NCI-H1417 (cell line): ENCODE measurements at places on chromosomes 2 and 18.

GRCh38 chr2:164793529-164793928 lies 48.1 kb downstream of the COBLL1 start:
- no peak for DNase-seq

GRCh38 chr2:233699424-233700027 lies 6.8 kb downstream of the UGT1A6 start:
- no peak for DNase-seq

GRCh38 chr2:29697715-29698114 lies 223.7 kb downstream of the ALK start:
- no peak for DNase-seq

GRCh38 chr18:56351911-56352500 lies 286.4 kb downstream of the TXNL1 start:
- DNase-seq, result no peak

GRCh38 chr2:224887141-224887540 lies 155.1 kb downstream of the DOCK10 start:
- no peak for DNase-seq

DNA sequence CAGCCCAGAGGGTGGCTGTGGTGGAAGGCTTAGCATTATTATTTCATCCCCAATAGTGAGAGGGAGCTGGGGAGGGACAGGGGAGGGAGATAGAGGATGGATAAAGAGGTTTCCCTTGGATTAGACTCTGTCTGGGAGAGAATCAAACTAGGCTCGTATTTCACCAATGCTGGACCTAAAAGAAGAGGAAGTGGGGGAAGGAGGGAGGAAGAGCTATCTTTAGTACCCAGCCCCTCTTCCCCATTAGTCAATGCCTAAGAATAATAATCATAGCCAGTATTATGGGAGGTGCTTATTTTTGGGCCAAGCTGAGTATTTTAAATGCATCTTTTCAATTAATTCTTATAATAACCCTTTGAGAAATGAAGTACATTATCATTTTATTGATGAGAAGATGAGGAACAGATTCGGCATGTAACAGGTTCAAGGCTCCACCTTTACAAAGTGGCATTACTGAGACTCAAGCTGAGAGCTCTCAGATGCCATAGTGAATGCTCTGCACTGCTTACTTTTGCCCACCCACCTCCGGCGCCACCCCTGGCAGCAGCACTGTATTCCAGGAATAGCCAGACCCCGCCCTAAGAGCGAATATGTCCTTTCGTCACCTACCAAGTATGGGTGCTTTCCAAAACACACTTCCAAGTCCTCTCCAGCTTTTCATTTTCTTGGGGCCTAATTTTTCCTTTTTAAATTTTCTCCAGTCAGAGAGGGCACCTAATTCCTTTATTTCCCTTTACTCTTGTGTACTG lies 21.0 kb downstream of the PAX8 start:
- no peak for DNase-seq

- peak; percentile 76 for DNase-seq
Measured at GRCh38 chr2:241509155-241509784, 886 bp upstream of the STK25 start.

GRCh38 chr18:63317982-63318888 lies 1.3 kb downstream of the BCL2 start:
- DNase-seq, result peak; percentile 76

- no peak for DNase-seq
Measured at GRCh38 chr2:191815010-191815409, 31.9 kb downstream of the CAVIN2 start.

GRCh38 chr2:59012971-59013370 lies 771.8 kb upstream of the FANCL start:
- DNase-seq, result no peak

- peak; percentile 89 for DNase-seq
Measured at GRCh38 chr2:44430342-44430741, 68.6 kb downstream of the CAMKMT start.

DNA sequence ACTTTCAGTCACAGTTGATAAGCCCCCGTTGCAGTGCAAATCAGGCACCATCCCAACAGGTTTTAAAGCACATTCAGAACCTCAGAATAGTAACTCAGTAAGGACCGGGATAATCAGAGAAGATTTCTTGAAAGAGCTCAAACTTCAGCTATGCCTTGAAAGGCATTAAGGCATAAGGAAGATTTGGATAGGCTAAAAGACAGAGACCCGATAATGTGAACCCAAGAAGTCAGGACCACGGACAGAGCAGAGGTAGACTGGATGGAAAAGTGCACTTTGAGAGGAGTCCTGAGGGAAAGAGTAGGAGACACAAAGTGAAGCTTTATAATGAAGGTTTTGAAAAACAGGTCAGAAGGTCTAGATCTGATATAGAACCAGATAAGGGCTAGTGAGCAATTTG lies 36.9 kb upstream of the KLF7 start:
- no peak for DNase-seq

GRCh38 chr2:75570948-75571729 lies 10.4 kb upstream of the EVA1A start:
- DNase-seq, result no peak

GRCh38 chr2:218130822-218131221 lies 5.0 kb downstream of the CXCR2 start:
- DNase-seq, result no peak

GRCh38 chr2:188319838-188320237 lies 28.2 kb downstream of the GULP1 start:
- DNase-seq, result no peak

- no peak for DNase-seq
Measured at GRCh38 chr2:5472673-5473072, 219.5 kb upstream of the SOX11 start.

DNA sequence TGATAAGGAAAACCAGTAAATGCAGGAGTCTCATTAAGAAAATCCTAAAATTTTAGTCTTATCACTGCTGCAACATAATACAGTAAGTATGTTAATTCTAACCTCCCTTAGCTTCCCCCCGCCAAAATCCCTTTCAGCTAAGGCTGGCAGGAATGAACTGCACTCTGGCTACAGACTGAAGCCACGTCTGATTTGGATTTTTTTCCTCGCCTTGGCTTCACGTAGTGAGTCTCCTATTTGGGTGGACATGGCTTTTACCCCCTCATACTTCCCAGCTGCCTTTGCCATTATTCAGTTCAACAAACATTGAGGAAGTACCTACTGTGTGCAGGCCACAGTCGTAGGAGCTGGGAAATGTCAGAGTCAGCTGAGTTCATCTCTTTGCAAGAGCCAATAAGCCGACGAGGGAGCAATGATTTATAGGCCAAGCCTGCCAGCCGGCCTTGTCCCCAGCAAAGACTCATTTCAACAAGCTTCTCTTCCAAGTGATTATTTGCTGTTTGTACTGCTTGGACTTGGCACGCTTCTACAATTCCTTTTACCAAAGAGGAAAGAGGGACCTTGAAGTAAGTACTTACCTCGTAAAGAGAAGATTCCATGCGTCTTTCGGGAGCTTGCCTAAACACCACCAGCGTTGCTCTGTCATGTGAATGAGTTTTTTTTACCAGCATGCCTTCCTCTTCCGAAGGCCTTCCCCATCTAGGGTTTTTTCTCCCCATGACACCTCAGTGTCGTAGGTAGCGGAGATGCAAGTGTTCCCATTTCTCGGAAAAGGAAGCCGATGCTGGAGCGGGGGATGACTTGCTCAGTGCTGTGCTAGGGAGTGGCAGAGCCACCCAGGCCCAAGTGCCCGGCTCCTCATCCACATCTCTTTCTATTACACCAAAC lies 138.6 kb downstream of the KLHL29 start:
- no peak for DNase-seq

GRCh38 chr2:236798491-236798890 lies 228.9 kb downstream of the ACKR3 start:
- DNase-seq, result no peak

GRCh38 chr18:32351032-32351431 lies 119.7 kb downstream of the GAREM1 start:
- no peak for DNase-seq

GRCh38 chr18:9563331-9563730 lies 51.0 kb downstream of the PPP4R1 start:
- DNase-seq, result no peak

GRCh38 chr18:7918701-7919100 lies 351.6 kb downstream of the PTPRM start:
- DNase-seq, result no peak

- DNase-seq, result no peak
Measured at GRCh38 chr18:76502551-76502950, 7.5 kb upstream of the ZNF516 start.

DNA sequence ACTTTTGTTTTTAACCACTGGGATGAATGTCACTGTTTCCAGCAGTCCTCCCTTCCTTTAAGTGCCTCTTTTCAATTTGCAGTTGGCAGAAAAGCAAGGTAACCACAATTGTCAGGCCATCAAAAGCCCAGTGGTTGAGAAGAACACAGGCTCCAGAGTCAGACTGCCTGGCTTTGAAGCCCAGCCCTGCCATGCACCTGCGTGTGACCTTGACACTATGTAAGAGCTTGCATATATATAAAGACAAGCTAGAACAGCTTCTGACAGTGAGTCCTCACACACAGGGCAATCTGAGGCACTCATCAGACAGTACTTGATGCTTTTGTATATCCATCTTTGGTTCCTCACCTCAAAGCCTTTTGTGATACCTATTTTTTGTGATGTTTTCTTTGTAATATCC lies 11.0 kb downstream of the CCBE1 start:
- no peak for DNase-seq

DNA sequence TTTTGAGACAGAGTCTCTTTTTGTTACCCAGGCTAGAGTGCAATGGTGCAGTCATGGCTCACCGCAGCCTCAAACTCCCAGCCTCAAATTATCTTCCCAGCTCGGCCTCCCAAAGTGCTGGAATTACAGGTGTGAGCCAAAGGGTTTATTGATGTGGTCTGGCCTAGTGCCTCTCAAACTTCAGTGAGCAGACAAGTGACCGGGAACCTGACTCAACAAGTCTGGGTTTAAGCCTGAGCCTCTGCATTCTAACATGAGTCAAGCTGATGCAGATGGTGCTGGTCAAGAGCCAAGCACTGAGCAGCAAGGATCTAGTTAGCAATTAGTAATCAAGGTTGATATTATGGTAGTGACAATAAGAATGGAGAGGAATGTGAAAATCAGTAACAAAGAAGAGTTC lies 21.3 kb downstream of the CDK15 start:
- DNase-seq, result no peak

DNA sequence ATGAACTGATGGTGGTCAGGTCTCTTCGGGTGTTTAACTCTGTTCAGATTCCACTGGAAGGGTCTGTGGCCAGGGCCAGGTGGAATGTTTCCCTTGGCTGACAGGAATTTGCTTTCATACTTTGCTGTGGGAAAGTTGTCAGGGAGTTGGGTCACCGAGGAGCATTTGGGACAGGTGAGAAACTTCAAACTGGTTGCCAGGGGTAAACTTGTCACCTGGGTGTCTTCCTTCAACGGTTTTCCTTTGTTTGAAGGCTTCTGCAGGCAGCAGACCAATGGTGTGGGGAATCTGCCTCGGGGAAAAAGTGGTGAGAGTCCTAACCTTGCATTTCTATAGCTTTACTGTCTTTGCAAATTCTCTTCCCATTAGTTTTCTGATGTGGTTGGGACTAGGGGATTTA lies 92.2 kb downstream of the TGFA start:
- DNase-seq, result no peak

GRCh38 chr18:62017618-62018017 lies 124.8 kb upstream of the RNF152 start:
- DNase-seq, result no peak

DNA sequence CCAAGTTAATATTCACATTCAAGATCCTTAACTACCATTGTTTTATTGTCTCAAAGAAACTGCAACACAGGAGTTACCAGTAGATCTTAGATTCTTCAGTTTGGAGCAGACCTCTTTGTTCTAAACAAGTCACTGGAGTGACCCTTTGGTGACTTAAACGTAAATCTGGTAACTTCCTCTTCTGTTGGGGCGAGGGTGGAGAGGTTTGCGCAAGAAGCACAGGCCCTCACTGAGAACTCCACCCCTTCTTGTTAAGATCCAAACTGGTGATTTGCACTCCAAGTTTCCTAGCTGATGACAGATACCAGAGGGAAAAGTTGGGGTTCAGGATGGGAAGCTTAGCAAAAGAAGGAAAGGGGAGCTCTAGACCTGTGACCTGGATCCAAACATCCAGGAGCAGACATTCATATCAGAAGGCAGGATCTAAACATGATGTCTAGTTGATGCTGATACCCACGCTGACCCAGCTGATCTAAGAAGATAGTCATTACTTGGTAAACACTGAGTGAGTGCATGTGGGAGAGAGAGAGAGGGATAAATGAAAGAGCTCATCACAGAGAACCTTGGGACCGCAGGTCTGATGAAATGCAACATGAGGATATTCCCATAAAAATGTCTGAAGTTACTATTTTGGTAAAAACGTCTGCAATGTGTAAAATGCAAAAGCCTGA lies 256.0 kb downstream of the CDH20 start:
- no peak for DNase-seq

DNA sequence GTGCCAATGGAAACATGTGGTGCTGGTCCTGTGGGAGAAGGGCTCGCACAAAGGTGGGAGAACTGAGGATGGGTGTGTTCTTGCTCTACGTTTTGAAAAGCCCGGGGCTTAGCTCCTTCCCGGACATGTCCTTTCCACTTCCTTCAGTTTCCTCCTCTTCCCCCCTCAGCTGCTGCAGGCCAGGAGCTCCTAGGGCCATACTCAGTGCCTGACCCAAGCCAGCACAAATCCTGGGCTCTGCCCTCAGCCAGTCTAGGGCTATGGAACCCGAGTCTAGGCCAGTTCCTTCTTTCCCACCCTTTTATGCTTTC lies 1.4 kb upstream of the SIX2 start:
- DNase-seq, result no peak

DNA sequence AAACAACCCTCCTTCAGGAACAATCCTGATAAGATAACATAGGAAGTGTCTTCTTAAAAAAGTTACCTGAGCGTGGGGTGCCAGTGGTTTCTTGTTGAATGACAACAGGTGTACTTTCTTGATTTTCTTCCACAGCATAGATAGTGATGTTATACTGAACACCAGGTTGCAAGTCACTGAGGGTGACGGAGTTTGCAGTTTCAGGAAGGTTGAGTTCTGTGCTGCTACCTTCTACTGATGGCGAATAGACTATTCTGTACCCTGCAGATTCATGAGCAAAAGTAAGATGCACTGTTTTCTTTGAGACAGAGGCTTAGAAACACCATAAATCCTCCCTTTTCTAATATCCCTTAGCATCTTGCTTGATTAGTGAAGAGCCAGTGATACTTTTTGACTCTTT lies 28.8 kb downstream of the FN1 start:
- no peak for DNase-seq

DNA sequence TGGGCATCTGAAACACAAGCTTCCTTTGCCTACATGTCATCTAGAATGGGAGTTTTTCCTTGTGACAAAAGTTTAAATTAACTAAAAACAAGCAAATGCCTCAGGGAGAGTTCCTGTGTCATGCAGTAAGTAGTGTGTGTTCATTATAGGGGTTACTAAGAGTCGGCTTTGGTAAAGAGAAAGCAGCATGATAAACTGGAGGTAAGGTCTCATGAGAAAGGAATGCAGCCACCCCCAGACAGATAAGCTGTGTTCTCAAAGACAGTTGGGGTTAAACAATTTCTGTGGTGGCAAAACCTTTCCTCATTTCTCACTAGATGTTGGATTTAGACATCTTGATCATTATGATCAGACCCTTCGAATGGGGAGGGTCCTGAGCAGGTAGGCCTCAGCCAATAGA lies 129.7 kb downstream of the MAP4K4 start:
- DNase-seq, result no peak
